Vagina (tissue), 2 donors: ENCODE measurements at places on chromosomes 4 and X.

GRCh38 chr4:184364100-184364921 is 110.0 kb downstream of the IRF2 start:
- DNase-seq: no peak

DNA sequence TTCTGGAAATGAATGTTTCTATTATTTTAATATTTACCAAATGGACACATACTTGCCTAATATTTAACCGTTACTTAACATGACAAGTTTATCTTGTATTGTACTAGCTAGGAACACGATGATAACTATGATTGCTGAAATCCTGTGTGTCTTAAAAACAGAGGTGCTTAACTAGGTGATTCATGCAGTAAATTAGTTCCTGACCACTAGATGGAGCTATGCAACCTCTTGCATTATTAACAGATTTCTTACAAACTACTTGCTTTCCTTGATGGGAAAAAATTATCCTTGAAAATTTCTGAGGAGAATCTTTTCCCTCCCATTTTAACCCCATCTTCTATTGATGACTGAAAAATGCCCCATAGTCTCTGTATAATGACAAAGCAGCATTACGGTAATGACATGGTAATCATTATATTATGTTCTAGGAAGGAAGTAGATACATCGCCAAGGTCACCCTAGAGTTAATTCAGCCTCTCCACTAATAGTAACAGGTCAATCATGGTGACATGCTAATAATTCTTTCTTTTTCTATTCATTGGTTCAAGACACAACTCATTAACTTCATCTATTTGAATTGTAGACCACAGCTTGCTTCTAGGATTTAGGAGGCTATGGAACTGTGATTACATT is 844.2 kb downstream of the RAPGEF2 start:
- no peak for DNase-seq

DNA sequence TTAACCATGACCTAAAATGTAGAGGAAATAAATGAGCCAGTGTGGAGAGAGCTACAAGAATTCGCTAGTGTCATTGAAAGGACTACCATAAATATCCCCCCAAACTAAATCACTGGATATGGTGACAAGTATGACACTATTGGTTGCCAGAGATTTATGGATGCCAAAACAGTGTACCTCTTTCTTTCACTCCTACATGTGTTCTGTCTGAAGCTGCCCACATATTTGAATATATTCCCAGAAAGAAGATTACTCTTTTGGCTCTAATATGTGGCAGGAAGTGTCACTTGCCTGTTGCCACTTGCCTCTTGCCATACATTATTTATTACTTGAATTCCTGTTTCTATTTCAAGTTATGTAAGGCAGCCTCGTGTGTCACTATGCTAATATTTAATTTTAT is 1573.6 kb downstream of the TECRL start:
- no peak for DNase-seq

DNA sequence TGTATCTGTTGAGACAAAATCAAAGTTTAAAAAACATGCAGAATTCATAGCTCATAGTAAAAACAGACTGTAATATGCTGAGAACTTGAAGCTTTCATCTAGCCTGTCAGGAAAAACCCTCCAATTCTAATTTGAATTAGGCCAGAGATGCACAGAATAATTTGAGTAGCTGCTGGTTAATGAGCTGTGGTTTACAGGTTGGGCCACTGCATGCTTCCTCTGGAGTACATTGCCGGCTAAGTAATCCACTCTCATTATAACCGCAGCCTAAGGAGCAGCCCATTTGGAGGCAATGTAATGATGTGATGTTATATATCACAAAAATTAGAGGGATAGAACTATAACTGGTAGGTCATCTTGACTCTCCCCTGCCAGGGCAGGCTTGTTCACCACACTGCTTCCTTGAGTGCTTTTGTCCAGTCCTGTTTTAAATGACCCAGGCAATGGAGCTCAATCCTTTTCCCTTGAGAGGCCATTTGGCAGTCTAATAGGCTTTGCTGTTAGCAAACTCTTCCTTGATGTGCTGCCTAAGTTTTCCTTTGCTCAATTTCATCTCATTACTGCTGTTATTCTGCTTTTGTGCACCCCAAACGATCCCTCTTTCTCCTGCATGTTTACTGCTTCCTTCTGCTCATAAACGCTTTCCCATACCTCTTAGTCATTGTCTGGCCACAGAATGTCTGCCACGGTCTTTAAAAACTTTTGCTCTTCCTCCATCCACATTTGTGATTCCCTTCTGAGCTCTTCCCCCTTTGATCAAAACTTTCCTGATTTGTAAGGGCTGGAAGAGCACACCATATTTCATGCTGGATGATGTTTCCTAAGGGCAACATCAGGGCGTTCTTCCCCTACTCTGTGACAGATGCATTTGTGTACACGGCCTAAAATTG is 230.9 kb downstream of the C4orf33 start:
- DNase-seq: no peak

GRCh38 chr4:121273191-121273590 is 107.6 kb downstream of the QRFPR start:
- DNase-seq: no peak

DNA sequence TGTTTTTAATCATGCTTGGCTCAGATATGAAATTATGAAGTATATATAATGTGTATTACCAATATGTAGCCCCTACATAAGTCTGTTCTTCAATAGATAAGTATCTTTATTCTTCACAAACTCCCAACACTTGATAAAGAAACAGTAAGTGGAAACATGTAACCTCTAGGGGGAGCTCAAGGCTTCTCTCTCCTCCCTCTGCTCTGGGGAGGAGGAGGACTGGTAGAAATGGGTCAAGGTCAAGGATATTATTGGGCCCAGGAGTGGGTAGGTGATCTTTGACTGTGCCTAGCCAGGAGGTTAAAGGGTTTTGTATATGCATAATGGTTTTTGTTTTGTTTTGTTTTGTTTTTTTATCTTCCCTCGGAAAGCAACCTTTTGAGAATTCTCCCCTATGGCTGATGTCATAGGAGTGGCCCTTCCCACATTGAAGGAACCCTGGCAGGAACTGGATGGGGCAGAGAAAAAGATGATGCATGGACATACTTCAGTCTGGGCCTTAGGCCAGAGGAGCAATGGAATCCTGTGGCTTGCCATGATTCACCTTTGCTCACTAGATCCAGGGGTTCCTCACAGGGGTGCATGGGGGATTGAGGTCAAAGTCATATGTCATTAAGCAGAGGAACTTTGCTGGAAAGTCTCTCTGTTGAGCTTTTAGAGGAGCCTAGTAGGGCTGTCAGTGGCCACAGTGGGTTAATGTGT is 460.3 kb downstream of the MID1IP1 start:
- no peak for DNase-seq
